GM23248 (cell line): ENCODE measurements at places on chromosomes 4 and X. TPM values are rescaled to one million over a fixed set of nuclear protein-coding genes. Genes with fewer than 3 reads are reported as not detected.

Gene ASB12
- total RNA-seq = 0.22 TPM in 1 of 2 replicates, not detected in the other

Gene RNF113A
- total RNA-seq = 13.9 and 17.2 TPM in 2 replicates

Gene EIF2S3
- 163 and 190 TPM in 2 replicates for total RNA-seq

Gene C4orf36
- total RNA-seq = 0.65 TPM in 1 of 2 replicates, not detected in the other

Gene TRO
- total RNA-seq = 15.0 and 17.7 TPM in 2 replicates

Gene FGFR3
- 0.13 and 0.97 TPM in 2 replicates for total RNA-seq

Gene ITGB1BP2
- total RNA-seq = 0.22 and 0.25 TPM in 2 replicates

Gene SRD5A3
- 16.4 and 20.6 TPM in 2 replicates for total RNA-seq

Gene ATP2B3
- total RNA-seq = not detected in 2 replicates

Gene TMPRSS11D
- total RNA-seq = not detected in 2 replicates

Gene CHST7
- total RNA-seq = 17.5 and 27.8 TPM in 2 replicates

Gene PLS3
- 118 and 136 TPM in 2 replicates for total RNA-seq
